Hepatic stellate cell (primary cell): ENCODE measurements at places on chromosomes 16 and 17.

- DNase-seq = no peak
These were observed 2.3 kb upstream of the LHX1 start for GRCh38 chr17:36934692-36935630.

GRCh38 chr17:78305801-78306200, 54.1 kb downstream of the SOCS3 start:
- no peak for DNase-seq

DNA sequence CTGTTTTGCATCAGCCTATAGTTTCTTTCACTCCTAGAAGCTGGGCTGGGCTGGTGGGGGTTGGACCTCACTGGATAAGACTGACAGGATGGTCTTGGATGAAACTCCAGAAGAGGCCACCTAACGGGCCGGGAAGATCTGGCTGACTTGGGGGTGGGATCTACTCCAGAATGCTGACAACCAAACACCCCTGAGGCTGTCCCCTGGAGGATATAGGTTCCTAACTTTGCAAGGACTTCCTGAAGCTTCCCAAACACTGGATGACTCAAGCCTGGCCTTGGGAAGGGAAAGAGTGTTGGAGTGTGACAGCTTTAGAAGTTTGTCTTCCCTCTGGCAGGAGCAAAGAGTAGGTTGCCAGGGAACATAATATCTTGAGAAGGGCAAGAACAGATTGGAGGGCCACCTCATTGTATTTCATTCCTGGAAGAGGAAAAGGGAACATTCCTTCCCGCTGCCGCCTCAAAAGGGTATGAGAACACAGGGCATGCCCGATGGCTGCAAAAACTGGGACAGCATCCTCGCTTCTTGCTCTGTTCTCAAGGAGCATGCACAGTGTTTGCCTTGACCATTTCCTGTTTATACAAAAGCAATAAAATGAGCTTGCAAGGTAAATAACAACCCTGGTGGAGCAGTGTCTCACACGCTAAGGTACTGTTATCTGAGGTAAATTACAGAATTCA, 6.8 kb upstream of the CYB5B start:
- no peak for DNase-seq

GRCh38 chr17:38512473-38513058, 84.3 kb downstream of the ARHGAP23 start:
- no peak for DNase-seq

DNA sequence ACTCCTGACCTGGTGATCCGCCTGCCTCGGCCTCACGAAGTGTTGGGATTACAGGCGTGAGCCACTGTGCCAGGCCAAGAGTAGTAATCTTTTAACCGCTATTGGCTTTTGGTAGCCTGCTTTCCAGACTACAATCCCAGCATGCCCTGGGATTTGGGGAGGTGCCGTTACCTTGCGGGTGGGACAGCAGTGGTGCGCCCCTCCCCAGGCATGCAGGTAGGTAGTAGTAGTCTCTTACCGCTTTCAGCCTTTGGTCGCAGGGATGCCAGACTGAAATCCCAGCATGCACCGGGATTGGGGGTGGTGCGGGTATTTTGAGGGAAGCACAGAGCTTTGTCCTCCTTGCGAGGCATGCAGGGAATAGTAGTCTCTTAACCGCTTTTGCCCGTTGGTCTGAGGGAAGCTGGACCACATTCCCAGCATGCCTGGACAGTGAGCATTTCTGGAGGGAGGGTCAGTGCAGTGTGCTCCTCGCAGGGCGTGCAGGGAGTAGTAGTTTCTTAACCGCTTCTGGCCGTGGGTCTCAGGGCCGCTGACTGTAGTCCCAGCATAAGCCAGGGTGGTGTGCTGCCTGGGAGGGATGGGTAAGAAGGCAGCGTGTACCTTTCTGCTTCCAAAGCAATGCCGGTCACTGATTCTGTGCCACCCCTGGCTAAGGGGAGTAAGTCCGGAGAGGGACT, 1686.8 kb downstream of the TP53TG3F start:
- DNase-seq = no peak

GRCh38 chr17:36869856-36870719, 67.2 kb upstream of the LHX1 start:
- DNase-seq = no peak

DNA sequence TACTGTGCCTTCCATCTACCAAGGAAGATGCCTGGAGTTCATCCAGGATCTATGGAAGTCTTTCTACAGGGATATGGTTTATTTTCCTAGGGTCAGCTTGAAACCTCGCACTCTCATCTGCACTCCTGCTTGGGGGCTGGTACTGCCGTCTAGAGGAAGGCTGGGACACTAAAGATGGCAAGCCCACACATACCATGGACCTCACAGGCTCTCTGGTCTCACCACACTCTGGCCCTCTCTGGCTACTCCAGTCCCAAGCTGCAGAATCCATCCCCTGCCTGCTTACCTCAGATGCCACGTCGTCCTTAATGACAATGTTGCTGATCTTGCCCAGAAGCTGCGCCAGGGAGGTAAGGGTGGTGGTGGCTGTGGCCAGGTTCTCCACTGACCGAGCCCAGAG, 2.1 kb upstream of the UNC119 start:
- DNase-seq = no peak

DNA sequence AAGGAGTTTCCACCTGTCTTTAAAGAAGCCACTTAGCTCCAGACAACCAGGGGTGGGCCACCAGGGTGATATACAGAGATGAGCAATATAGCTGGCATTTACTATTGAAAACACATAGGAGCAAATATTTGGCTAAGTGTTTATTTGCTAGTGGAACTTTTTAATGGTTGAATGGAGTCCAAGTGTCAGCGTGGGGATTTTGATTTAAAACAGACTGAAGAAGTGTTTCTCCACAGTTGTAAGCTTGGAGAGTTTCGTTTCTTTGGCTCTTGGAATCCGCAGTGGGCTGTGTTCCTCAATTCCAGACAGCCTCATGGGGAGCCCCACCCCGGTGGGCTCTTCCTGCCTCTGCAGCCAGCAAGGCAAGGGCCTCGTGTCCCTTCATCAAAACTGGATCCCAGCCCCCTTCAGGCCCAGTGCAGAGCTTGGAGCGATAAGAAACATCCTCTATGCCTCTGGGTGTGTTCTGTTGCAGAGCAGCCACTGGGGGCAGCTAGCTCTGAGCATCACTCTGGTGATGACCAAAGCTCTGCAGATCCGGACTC, 36.1 kb downstream of the NOG start:
- DNase-seq = peak; percentile 60

- no peak for DNase-seq
These were observed 6.8 kb upstream of the ZP2 start for GRCh38 chr16:21218153-21218552.

- DNase-seq = no peak
These were observed 115.2 kb downstream of the PITPNC1 start for GRCh38 chr17:67492251-67492740.

DNA sequence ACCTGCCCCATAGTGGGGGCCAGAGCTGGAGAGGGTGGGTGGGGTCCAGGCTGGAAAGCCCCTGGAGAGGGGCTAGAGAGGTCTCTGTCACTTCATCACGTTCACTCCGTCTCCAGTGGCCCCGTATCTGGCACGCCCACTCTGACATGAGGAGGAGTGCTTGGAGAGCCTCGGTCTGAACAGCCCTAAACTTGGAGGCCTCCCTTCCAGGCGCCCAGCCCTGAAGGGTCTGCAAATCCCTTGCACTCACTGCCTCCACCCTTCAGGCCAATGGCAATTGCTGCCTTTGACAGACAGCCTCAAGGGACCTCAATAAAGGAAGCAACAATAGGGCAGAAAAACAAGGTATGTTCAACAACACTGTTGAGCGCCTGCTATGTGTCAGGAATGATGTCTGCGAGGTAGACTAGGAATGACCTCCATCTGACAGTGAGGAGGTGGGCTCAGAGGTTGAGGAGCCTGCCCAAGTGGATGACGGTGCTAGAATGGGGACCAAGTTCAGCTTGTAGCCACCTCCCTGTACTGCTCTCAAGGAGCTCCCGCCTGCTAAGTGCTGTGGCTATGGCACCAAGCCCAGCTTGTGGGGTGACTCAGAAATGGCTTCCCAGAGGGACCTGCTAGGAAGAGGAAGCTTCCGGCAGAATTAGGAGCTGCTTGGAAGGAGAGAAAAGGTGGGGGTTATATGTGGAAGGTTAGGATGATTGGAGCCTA, 2.9 kb upstream of the EPX start:
- peak; percentile 95 for DNase-seq

- DNase-seq = no peak
These were observed 95.7 kb downstream of the WNT3 start for GRCh38 chr17:46722662-46723285.

GRCh38 chr16:18788828-18789514, 1.2 kb downstream of the RPS15A start:
- no peak for DNase-seq

GRCh38 chr17:7220593-7221277, 997 bp downstream of the ACADVL start:
- DNase-seq = peak; percentile 74

DNA sequence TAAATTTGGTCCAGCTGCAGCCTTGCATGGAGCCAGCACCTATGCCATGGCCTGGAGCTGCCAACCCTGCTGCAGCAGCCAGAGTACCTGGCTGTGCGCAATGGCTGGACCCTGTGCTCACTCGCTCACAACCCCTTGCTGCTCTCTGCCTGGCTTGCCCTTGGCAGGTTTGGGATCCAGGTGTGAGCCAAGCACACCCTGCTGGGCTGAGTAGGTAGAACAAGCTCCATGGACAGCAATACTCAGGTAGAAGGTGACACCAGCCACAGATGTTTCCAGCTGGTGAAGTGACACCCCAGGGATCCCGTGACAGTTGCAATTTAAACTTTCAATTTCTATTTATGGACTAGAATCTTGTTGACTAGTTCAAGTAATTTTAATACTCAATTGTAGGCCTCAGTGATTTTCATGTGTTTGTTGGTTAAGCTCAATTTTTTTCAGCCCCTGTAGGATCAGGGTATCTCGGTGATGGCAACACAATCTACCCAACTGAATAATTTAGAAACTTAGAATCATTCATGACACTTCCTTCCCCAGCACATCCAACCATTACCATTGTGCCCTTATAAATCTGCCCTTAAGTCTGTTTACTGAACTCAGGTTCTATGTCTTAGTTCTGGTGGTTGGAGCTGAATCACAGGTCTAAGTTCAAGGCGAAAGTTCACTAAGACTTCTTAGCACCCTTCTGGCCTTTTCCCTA, 480.0 kb downstream of the PMP22 start:
- no peak for DNase-seq

- DNase-seq = no peak
These were observed 42.2 kb upstream of the GSE1 start for GRCh38 chr16:85570735-85571562.

GRCh38 chr17:18099516-18099915, 9.0 kb upstream of the MYO15A start:
- no peak for DNase-seq

- no peak for DNase-seq
These were observed 10.0 kb downstream of the SLC22A31 start for GRCh38 chr16:89190150-89190958.

DNA sequence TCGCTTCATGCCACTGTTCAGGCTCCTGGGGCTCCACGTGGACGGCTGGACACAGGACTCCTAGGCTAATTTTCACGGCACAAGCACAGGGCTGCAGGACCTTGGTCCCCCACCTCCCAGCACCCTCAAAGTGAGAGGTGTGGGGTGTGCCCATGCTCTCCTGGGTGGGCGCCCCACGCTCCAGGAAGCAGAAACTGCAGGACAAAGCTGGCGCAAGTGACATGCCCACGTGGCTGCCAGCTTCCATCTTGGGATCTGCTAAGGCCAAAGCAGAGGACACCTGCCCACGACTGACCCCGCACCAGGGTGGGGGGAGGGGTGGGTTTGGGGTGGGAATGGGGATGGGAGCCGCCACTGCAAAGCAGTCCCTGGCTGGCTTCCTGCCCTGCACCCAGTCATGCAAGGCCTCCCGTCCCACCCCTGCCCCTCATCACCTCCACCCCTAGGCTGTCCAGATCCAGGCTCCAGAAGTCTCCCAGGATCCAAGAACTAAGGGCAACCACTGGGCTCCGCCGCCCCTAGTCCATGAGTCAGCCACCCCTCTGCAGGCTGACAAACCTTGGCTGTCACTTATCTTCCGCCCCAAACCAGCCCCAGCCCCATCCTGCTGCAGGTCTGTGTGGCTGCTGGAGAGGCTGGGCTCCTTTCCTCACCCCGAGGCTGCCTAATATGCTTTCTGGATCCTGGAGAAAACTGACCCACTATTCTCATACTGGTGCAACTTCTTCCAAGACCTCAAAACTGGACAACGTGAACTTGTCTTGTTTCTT, 11.1 kb downstream of the USP6 start:
- DNase-seq = no peak

- DNase-seq = no peak
These were observed 763.6 kb downstream of the CDH11 start for GRCh38 chr16:64358291-64358690.

- peak; percentile 99 for DNase-seq
These were observed 4.2 kb upstream of the FBXL16 start for GRCh38 chr16:709566-710499.
